NCI-H2081 treated with DMSO at 0.1 percent for 48 hours (cell line): ENCODE measurements at places on chromosomes 1 and 21.

GRCh38 chr1:206036663-206037455 lies 13.2 kb upstream of the CTSE start:
- no peak for DNase-seq

GRCh38 chr1:118154220-118154619 lies 30.8 kb downstream of the SPAG17 start:
- no peak for DNase-seq

- DNase-seq = no peak
Measured at GRCh38 chr1:208551633-208552320, 307.6 kb upstream of the PLXNA2 start.

DNA sequence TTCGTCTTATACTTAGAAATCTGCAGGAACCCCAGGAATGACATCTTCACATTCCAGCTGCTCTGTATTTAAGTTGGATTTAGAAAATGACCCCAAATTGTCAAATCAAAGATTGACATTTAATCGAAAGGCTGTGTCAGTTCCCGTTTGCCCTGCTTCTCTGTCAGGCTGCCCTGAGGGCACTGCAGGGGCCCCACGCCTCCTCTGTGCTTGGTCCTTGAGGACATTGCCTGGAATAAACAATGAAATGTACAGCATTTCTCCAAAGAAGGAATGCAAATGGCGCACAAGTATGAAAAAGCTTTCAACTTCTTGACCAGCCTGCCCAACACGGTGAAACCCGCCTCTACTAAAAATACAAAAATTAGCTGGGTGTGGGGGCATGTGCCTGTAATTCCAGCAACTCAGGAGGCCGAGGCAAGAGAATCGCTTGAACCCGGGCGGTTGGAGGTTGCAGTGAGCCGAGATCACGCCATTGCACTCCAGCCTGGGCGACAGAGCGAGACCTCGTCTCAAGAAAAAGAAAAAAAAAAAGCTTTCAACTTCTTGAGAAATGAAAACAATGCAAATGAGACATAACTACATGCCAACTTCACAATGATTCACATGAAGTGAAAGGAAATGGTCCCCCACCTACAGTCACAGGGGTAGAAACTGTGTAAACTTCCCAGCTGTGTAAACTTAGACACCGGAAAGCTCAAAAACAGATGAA lies 3.0 kb downstream of the TMPRSS3 start:
- no peak for DNase-seq

- peak; percentile 13 for DNase-seq
Measured at GRCh38 chr1:49190138-49190537, 413.4 kb upstream of the BEND5 start.

DNA sequence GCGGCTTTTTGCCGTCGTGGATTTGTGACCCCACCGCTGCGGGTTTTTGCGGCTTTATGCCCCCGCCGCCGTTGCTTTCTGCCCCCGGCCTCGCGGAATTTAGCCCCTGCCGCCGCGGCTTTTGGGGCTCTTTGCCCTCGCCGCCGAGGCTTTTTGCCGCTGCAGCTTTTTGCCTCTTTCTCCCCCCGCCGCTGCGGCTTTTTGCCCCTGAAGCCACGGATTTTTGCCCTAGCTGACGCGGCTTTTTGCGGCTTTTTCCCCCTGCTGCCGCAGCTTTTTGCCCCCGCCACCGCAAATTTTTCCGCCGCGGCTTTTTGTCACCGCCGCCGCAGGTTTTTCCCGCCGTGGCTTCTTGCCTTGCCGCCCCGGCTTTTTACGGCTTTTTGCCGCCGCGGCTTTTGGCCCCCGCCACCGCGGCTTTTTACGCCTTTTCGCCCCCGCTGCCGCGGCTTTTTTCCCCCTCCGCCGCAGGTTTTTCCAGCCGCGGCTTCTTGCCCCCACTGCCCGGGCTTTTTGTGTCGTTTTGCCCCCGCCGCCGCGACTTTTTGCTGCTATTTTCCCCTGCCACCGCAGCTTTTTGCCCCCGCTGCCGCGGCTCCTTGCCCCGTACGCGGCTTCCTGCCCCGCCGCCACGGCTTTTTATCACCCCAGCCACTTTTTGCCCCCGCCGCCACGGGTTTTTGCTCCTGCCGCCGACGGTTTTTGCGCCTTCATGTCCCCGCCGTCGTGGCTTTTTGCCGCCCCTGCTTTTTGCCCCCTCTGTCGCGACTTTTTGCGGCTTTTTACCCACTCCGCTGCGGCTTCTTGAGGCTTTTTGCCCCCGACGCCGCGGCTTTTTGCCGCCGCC lies 3933.6 kb downstream of the SRGAP2C start:
- no peak for DNase-seq

- no peak for DNase-seq
Measured at GRCh38 chr1:2256435-2257244, 28.5 kb downstream of the SKI start.

DNA sequence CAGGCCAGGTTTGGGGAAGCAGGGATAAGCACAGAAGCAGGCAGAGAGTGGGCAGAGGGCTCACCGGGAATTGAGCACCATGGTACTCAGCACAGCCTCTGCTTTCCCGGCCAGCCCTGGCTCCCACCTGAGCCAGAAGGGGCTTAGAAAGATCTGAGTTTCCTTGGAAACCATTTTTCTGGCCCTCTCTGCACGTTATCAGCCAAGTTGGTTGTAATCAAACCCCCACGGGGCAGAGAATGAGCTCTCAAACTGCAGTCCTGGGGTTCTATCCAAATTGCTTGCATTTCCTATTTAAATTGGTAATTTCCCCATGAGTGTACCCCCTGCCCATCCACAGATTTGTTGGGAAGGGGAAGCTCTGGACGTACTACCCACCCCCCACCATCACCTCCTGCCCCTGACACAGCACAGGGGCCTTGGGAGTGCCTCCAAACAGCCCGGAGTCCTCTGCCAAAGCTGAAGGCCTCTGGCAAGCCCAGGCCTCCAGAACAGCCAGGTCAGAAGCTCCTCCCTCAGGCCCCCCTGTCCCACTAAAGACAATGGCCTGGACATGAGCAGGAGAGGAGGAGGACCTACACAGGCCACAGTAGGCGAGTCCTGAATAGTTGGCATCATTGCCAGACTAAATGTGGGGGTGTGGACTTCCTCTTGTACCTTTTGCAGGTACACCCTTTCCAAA lies 42.7 kb upstream of the GJB5 start:
- no peak for DNase-seq

- DNase-seq = no peak
Measured at GRCh38 chr21:25330266-25330665, 277.0 kb downstream of the MRPL39 start.
